Activated CD4-positive, alpha-beta T cell treated with anti-CD3 and anti-CD28 coated beads for 4 hours (primary cell): ENCODE measurements at places on chromosomes 16 and 17.

DNA sequence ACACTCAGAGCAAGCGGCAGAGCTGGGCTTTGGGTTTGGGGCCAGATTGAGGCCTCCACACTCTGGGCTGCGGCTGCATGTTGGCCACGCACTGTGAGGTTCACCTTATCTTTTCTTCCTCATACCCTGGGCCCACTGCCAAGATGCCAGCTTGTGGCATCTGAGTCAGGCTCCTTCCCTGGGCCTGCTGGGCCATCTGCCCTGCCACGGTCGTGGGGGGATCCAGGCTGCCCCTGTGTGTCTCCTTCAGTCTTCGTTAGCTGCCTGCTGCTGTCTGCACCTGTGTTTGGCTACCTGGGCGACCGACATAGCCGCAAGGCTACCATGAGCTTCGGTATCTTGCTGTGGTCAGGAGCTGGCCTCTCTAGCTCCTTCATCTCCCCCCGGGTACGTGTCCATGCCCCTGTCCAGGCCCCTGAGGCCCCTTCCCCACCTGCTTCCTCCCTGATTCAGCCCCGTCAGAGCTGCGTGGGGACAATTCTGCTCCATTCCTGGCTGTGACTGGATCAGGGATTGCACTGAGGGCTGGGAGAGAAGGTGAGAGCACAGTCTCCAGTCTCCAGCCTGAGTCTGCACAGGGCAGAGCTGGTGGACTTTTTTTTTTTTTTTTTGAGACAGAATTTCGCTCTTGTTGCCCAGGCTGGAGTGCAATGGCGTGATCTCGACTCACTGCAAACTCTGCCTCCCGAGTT is 11.2 kb downstream of the SPNS3 start:
- no peak for DNase-seq

GRCh38 chr16:5463820-5464219 is 366.2 kb upstream of the EEF2KMT start:
- no peak for DNase-seq

GRCh38 chr16:31455601-31456314 is 3.5 kb upstream of the ARMC5 start:
- DNase-seq = no peak

GRCh38 chr17:73349138-73349537 is 37.3 kb upstream of the CDC42EP4 start:
- no peak for DNase-seq

DNA sequence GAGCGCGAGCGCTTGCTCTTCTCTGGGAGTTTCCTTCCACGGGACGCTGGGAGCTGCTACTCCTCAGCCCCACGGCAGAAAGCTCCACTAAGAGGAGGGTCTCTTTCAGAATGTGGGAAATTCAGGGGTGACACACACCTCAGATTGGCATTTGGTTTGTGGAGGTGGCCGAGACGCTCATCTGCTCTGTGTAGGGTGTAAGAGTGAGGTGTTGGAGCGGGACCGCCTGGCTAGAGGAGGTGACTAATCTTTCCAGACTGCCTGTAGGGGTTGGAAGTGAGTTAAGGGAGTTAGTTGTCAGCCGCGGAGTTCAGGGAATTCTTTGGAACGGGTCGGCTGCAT is 735 bp downstream of the PSMD11 start:
- DNase-seq = peak; percentile 49

GRCh38 chr17:51820252-51820651 is 338.3 kb downstream of the CA10 start:
- DNase-seq = peak; percentile 5

DNA sequence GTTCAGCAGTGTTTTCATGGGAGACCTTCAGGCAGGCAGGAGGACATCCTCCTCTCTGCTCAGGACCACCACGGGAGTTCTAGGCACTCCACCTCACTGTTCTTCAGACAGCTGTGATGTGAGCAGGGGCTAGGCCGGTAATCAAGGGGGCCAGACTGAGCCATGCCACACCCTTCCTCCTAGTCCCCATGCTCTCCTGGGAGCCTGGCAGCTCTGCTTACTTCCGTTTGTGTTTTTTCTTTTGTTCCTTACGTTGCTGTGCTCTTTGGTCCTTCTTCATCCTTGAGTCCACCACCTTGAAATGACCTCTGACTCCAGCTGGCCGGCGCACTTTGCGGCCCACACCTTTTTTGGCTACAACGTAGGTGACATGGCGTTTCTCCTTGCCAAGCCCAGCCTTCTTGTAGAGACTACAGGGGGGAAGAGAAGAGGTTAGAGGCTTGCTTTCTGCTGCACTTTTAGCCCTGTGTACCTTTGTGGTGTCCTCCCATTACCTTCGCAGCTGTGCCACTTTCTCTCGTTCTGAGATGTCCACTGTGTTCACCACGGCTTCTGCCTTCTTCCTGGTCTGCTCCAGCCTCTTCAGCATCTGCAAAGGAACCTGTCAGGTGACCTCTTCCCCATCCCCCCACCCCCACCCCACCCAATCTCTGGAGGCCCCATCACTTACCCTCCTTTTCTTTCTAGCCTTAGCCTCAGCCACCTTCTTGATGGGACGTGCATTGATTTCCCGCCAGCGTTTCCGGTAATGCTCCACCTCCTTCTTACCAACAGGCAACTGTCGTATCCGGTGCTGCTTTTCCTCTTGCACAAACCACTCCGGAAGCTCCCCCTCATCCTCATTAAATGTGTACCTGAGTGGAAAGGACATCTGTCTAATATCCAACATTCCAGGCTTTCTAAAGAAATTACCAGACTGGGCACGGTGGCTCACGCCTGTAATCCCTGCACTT is 7.4 kb upstream of the PSMC5 start:
- no peak for DNase-seq

- no peak for DNase-seq
These were observed 50.4 kb upstream of the ENPP7 start for GRCh38 chr17:79680318-79680695.

GRCh38 chr17:67911059-67911782 is 85.0 kb downstream of the C17orf58 start:
- DNase-seq = no peak

GRCh38 chr16:19879241-19879792 is 5.3 kb downstream of the GPRC5B start:
- DNase-seq = no peak

DNA sequence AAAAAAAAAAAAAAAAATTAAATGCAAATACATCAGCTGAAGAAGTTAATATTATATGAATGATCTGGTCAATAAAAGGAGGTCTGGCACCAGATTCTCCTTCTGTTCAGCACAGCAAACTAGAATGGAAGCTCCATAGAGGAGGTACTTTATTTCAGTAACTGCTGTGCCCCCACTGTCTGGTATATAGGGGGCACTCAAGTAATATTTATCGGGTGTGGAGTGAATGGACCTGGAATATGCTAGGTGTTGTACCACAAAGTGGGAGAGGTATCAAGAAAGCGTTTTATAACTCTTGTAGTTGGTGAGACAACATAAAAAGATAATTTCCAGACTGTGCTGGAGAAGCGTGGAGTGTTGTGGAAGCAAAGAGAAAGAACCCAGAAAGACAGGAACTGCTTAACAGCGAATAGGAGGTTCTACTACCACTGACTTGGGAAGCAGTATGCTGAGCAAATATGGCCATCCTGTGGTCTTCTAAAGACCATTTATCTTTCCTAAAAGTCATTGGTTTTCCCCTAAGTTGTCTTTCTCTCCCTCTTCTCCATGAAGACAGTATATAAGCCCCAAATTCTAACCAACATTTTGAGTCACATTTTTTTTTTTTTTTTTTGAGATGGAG is 12.2 kb upstream of the PRKCA start:
- no peak for DNase-seq

GRCh38 chr17:31484821-31485220 is 93.3 kb downstream of the RAB11FIP4 start:
- DNase-seq = no peak

DNA sequence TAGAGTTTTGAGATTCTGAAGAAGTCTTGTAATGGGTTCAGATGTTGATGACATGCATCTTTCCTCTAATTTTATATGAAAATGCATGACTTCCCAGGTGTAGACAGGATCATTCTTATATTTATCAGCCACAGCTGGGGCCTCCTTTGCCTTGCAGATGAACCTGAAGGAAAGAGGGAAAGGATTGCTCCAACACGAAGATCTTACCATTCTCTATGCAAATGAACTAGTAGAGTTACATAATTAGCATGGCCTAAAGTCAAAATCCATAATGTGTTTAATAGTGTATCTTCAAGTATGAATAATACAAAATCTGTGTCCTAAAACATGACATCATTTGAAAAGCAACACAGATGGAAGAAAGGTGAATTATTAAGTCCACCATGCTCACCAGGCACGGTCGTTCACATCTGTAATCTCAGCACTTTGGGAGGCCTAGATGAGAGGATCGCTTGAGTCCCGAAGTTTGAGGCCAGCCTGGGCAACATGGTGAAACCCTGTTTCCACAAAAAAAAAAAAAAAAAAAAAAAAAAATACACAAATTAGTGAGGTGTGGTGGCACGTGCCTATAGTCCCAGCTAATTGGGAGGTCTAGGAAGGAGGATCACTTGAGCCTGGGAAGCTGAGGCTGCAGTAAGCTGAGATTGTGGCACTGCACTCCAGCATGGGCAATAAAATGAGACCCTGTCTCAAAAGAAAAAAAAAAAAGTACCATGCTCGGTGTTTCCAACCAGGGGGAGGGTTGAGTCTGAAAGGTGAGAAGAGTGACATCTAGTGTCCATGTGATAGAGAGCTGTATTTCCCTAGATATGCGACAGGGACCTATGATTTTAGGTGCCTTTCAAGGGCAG is 6.3 kb downstream of the VWA3A start:
- no peak for DNase-seq

DNA sequence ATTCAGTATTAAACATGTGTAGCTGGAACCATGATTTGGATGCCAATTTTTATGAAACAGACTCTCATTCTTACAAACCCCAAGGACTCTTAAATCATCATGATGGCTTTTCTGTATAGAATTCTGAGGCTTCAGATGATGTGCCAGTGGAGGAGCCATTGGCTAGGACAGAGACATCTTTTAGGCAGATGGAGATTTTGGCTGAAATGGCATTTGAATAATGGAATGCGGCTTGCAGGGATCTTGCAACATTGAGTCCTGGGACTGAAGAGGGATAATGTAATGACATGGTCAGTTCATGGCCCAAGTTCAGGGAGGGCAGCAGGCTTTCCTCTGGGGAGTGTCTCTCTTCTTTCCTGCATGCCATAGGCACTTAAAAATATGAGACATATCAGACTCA is 172.4 kb downstream of the ABCA8 start:
- DNase-seq = no peak

- no peak for DNase-seq
These were observed 43.8 kb downstream of the NDEL1 start for GRCh38 chr17:8479431-8479947.

DNA sequence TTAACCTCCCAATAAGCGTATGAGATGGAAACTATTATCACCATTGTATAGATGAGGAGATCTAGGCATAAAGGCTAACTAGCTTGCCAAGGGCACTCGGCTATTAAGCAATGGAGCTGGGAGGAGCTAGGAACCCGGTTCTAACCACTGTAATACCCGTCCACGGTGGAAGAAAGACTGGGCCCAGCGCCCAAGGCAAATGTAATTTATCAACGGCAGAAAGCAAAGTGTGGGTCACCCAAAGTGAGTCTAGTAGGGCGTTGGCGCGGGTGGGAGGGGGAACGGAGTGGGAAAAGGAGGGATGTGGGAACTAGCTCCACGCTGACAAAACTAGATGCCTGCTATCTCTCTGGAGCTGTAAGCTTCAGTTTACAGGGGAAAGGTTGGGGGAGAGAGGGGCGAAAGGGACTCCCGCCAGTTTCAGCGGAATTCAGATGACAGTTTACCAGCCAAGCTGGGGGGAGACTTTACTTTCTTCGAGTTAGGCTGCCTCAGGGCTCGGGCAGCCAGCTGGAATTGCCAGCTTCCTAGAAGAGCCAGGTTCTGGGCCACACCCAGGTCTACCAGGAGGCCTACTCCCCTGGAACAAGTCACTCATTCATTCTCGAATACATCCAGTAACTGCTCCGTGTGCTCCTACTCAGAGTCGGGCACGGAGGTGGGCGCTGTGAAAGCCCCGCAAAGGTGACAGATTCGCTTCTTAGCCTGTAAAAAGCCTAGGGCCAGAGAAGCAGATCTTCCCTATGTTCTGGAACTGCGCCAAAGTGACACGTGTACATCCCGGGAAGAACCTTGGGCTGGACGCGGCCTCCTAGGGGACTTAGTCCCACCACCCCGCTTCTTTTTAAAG is 837 bp downstream of the LRRC59 start:
- DNase-seq = peak; percentile 12

GRCh38 chr17:81572563-81573168 is 20.5 kb upstream of the FAAP100 start:
- DNase-seq = no peak

DNA sequence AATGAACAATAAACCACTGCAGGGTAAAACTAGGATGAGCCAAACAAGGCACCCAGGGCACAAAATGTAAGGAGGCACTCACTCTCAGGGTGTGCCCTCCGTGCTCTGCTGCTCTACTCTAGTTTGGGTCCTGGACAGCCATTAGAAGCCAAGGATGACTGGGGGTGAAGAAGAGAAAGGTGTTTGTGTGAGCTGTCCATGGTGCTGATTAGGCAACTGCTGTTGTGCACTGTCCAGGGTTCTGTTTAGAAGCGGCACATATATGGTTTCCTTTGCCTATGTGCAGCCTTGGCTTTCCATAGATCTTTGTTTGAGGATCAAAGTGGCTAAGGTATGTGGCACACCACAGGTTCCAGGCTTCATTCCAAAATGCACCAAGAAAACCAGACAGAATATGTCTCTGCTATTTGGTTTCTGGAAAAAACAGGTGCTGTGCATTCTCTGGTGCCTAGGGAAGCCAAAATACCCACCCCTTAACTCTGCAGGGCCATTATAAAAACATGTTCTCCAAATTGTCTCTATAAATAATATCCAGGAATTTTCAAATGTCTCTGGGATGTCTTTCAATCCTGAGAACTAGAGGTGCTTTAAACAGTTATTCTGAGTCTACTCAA is 123.5 kb downstream of the CBLN1 start:
- no peak for DNase-seq

DNA sequence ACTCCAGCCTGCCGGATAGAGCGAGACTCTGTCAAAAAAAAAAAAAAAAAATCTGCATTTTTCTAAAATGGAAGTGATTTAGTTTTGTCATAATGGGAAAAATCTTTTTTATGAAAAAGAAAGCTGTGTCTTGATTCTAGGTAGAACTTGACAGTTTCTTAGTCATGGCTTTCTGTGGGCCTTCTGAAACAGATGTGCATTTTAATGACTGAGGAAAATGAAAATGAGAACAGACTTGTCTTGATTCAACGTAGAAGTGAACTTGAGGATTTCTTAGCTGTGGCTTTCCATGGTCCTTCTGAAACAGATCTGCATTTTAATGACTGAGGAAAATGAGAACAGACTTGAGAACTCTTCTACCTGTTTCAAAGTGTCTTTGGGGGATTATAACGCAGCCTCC is 171.7 kb downstream of the VPS53 start:
- DNase-seq = no peak

DNA sequence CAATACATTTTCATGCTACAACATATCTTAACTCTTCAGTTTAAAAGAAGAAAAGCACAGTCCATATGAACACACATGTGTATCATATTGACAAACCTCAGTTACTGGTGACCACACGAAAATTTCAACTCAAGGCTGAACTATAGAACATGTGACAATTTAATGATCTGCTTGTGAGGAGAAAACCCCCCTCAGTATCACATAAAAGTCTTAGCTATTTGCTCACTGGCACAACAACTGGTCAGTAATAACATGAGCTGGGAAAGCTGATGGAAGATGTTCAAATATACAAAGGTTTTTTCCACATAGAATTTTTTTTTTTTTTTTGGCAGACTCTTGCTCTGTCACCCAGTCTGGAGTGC is 19.5 kb downstream of the ZNF652 start:
- DNase-seq = no peak
